ENCODE measurements at places on chromosomes 16 and 17.

DNA sequence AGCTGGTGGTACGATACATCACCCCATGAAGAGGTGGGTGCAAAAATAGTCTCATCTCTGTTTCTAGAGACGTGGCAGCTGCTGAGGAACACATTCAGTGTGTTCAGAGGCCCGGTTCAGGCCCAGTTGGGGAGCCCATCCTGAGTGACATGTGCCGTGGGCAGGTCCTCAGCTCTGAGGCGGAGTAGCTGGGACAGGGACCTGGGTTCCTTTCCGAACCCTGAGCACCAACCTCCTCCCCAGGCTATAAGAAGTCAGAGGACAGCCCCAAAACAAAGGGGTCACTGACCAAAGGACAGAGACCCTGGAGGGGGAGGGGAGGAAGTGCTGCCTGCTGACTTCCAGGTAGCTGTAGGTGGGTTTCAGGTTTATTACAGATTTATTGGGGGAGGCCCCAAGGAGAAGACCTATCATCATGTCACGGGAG, 5.1 kb downstream of the LDHD start:
- no peak for DNase-seq

- DNase-seq = peak; percentile 70
These were observed 31.5 kb downstream of the RBL2 start for GRCh38 chr16:53465606-53466280.

- DNase-seq = peak; percentile 18
These were observed 32.0 kb upstream of the ABCA5 start for GRCh38 chr17:69358688-69359596.

- DNase-seq = no peak
These were observed 20.2 kb downstream of the LYRM1 start for GRCh38 chr16:20920799-20921198.

DNA sequence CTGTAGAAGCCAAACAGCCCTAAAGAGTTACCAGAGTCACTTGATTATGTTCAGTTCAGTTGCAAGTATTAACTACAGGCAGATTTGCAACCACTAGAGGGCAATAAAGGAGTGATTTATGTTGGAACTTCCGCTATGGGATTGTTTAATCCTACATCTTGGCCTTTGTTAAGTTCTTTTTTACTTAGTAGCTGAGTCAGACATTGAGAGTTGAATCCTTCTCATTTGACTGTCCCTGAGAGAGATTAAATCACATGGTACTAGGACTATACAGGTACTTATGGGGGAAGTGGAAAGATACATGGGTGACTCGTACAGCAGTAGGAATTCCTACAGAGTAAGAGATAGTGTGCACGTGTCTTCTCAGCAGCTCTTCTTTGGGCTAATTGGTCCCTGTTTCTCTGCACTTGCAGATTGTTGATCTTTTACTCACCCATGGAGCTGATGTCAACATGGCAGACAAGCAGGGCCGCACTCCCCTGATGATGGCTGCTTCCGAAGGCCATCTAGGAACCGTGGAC, 40.3 kb downstream of the CYB561 start:
- DNase-seq = peak; percentile 84

DNA sequence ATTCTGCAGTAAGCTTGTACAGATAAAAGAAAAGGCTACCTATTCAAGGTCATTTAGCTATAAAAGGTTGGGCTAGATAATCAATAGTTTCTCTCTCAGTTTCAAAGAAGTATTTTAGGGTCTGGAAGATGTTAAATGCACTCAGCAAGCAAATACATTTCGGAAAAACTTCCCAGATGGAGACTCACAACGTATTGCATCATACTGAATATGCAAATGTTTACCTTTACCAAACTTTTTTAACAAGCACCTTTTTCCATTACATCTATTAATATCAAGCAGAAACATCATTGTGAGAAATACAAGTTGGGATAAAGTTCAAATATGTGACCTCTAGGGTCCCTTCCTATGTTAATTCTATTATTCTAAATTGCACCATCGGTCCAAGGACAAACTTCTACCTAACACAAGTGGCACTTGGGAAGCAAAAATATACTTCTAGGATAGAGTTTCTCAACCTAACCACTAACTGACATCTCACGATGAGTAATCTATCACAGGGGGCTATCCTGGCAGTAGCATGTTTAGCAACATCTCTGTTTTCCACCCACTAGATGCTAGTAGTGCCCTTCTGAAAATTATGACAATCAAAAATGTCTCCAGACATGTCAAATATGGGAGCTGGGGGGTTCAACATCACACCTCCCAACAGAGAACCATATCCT, 14.5 kb downstream of the KANSL1 start:
- DNase-seq = peak; percentile 62

DNA sequence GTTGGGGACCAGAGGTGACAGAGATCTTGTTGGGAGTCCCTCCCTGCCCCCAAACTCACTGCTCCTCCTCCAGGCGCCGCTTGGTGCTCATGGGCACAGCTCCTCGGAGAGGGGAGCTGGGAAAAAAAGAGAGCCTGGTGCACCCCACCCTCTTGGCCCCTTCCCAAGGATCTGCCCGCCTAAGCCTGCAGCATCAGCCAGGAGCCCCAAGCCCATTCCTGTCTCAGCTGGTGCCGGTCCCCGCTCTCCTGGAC, 400 bp downstream of the HCFC1R1 start:
- DNase-seq = peak; percentile 89

GRCh38 chr17:50219939-50220465, 18.6 kb upstream of the COL1A1 start:
- no peak for DNase-seq

GRCh38 chr17:28675490-28675889, 13.5 kb downstream of the SUPT6H start:
- DNase-seq = no peak

- DNase-seq = no peak
These were observed 59.1 kb downstream of the SSH2 start for GRCh38 chr17:29870836-29871465.

DNA sequence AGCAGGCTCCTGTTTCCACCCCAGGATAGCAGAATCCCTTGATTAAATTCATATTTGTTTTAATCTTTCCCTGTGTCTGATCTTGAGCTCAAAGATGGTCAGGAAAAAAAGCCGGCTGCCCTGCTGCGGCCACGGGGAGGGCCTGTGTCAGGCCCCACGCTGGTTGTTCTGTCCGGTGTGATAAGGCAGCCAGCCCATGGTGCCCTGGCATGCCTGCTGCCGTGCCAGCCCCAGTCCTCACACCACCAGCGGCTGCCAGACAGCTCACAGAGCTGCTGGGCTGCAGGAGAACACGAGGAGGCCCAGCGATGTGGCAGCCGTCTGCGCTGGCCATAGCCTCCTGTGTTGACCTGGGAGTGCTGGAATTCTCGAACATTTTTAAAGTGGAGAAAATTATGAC, 34.7 kb upstream of the BRD7 start:
- DNase-seq = no peak

- DNase-seq = peak; percentile 39
These were observed 474 bp downstream of the CLN3 start for GRCh38 chr16:28491230-28491969.

DNA sequence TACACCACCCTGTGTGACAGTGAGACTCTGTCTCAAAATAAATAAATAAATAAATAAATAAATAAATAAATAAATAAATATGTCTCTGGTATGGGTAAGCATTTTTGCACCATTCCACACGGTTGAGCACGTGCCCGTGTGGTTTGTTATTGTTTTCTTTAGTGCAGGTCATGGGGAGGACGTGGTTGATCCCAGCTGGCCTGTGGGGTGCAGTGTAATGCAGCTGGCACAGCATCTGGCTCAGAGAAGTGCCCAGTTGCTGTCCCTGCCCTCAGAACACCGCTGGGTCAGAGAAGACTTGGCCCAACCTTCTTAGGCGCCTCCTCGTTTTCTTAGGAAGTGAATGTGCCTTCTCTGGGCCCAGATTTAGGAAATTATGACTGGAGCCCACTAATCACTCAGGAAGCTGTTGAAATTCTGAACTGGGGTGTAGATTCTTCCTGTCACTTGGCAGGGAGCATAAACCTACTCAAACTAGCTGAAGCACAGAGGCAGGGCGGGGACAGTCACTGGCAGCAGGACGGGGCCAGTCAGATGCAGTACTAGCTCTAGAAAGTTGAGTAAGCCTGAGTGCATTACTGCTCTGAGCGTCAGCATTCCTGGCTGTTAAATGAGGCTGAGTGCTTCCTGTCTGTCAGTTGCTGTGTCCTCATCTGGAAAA, 85.9 kb downstream of the SNX29 start:
- peak; percentile 89 for DNase-seq

DNA sequence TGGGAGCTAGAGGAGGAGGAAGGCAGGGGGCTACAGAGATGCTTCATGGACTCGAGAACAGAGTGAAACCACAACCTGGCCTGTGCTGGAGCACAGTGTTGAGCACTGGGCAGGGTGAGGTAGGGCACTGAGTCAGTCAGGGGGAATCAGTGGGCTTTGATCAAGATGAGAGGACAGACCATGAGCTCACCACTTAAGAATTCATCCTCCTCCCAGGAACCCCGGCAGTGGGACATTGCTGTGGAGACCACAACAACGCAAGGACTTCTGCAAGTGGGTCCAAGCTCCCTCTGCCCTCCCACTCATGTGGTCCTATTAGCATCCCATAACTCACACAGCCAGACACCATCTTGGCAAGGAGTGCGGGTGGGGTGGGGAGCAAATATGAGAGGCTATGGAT, 1.7 kb upstream of the CES5A start:
- no peak for DNase-seq

- no peak for DNase-seq
These were observed 31.0 kb upstream of the MFSD6L start for GRCh38 chr17:8830141-8830540.

DNA sequence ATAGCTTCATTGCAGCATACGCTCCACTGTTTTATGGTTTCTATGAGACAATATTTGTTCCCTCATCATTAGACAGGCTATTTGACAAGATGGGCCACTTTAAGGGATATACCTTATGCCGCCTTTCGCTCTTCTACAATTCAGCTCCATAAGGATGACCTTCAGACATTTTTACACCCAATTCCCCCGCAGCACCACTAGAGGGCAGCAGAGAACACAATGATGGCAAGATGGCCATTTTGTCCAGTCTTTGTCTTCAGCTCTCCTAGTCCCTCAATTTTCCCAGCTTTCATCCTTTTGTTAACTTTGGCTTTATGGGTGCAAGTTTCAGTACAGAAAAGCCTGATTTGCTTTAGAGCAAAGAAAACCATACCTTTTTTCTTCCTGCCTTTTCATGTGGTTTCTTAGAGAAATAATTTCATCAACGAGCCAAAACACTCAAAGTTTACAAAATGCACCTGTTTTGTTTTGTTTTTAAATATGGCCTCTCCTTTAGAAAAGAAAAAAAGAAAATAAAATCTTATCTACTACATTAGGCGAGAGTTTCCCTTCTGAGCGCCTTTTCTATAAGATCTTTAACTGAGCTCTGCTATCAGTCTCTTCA, 355.3 kb downstream of the TOX3 start:
- peak; percentile 74 for DNase-seq

DNA sequence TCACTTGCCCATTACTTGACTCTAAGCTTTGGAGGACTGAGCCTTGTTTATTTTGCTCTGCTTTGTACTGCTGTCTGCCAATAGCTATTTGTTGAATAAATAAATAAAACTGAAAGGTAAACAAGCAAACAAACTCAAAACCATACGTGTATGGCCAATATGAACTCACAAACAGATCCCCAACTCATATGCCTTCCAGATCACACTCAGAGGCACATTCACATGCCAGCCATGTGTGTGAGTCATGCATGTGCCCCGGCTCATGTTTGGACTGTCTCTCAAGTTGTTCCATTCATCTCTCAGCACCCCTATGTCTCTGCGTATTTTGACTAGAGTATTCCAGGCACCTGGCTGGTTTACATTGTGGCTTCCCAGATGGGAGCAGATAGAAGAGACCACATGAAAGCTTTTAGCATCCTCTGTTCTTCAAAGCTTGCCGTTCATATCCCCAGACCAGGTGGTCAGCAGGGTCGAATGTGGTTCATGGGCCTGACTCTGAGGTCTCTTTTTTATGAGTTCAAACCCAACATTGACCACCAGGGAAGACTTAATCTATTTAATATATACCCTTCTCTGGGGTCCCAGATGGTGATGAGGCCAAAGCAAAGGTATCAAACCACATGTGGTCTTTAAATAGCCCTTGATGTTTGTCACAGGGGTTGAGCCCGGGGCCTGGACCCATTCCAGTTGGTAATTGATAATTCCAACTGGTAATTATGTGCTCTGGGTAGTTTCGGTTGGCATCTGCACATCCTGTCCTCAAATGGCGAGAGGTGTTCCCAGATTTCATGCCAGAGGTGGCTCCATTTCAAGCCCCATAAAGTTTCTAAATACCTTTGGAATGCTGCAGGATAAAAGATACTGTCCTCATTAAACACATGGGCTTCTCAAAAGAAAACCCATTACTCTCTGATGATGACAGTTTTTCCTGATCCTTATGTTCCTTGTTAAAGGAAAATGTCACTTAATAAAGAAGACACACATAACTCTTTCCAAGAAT, 287.3 kb upstream of the MAF start:
- DNase-seq = peak; percentile 49

GRCh38 chr17:5480962-5481361, 5.0 kb downstream of the DERL2 start:
- DNase-seq = no peak

Data from epithelial cell of esophagus (primary cell).